Natural killer cell treated with Interleukin-12 subunit alpha and Interleukin-12 subunit beta and Interleukin-15 and Interleukin-18, amount 100 ng/mL, for 72 hours (primary cell): ENCODE measurements at places on chromosomes 16 and 17. TPM values are rescaled to one million over a fixed set of nuclear protein-coding genes. Genes with fewer than 3 reads are reported as not detected.

The CACNG1 gene
- not detected for total RNA-seq

The ACSM2A gene
- not detected for total RNA-seq

The KRTAP4-3 gene
- total RNA-seq: not detected

The HOXB4 gene
- 6.9 TPM for total RNA-seq

The CDR2L gene
- total RNA-seq: 0.47 TPM

The NOG gene
- not detected for total RNA-seq

The JMJD6 gene
- 74.3 TPM for total RNA-seq
